ENCODE measurements at places on chromosomes 5 and 9. TPM values are rescaled to one million over a fixed set of nuclear protein-coding genes. Genes with fewer than 3 reads are reported as not detected.

NPDC1 gene
- 18.7 TPM for polyA plus RNA-seq

NOTCH1 gene
- polyA plus RNA-seq, result 22.3 TPM

GRCh38 chr5:157266286-157267007 is 524 bp downstream of the CYFIP2 start:
- no peak for DNase-seq

- no peak for DNase-seq
These were observed 144.0 kb downstream of the DTWD2 start for GRCh38 chr5:118844351-118844750.
